Foreskin melanocyte (primary cell): ENCODE measurements at places on chromosomes 6 and 20.

GRCh38 chr20:21509597-21510371, 4.1 kb downstream of the NKX2-2 start:
- DNase-seq, result peak; percentile 51

- no peak for DNase-seq
Measured at GRCh38 chr6:12886961-12887775, 170.6 kb downstream of the PHACTR1 start.

- DNase-seq, result no peak
Measured at GRCh38 chr6:90545448-90545847, 41.4 kb downstream of the MAP3K7 start.

GRCh38 chr6:45003387-45003786, 324.7 kb upstream of the RUNX2 start:
- DNase-seq, result no peak

DNA sequence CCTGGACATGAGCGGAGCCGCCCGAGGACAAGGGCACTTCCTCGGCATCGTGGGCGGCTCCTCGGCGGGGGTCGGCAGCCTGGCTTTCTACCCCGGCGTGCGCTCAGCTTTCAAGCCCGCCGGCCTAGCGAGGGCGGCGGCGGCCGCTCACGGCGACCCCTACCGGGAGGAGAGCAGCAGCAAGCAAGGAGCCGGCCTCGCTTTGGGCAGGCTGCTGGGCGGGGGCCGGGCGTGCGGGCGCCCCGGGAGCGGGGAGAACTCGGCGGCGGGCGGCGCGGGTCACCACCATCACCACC, 6.7 kb downstream of the PRDM13 start:
- no peak for DNase-seq

GRCh38 chr6:98343004-98343403, 491.4 kb upstream of the POU3F2 start:
- DNase-seq, result no peak

- DNase-seq, result no peak
Measured at GRCh38 chr20:59055302-59055701, 12.7 kb upstream of the PRELID3B start.

- DNase-seq, result no peak
Measured at GRCh38 chr6:6711031-6711785, 122.7 kb downstream of the LY86 start.

- no peak for DNase-seq
Measured at GRCh38 chr20:57484772-57485171, 40.2 kb downstream of the CTCFL start.

DNA sequence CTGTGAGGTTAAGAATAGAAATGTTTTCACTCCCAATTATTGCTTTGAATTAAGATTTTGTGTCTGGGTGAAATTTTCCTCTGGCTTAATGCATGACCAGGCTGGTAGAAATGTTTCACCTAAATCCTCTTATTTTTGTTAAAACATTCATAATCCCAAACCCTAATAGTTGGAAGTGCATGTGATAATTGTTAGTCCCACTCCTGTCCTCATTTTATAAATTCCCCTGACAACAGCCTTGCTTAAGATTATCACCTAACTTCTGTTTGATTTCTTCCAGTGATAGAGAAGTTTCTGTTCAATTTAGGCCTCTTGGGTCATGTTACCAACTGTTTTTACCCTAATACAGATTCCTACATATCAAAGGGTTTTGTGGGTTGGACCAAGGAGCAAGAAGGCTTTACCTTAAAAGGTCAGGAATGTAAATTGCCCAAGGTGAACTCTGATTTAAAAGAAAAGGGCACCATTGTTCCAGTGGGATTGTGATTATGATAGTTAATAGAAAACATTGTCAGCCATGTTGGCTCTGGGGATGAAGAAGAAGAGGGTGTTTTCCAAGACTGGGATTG, 158.7 kb upstream of the CENPW start:
- no peak for DNase-seq

DNA sequence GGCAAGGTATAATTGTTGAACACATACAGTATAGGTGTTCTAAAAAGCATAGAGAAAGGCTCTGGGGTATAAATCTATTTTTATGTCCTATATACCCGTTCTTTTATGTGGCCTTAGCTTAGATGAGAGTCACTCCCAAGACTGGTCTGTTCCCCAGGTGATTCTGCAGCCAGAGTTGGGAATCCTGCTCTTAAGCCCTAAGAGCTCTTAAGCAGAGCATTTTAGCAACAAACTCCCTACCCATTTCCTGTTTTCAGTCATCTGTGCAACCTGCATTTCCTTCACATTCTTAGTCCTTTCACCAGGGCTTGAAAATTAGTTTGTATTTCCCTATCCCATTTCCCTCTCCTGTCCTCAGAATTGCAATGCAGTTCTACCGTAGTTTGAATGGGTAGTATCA, 166.1 kb downstream of the HS3ST5 start:
- no peak for DNase-seq
